ENCODE measurements at places on chromosomes 1 and 21. TPM values are rescaled to one million over a fixed set of nuclear protein-coding genes. Genes with fewer than 3 reads are reported as not detected.

The ZNF692 gene
- 8.1 TPM for polyA plus RNA-seq

The ADAM30 gene
- not detected for polyA plus RNA-seq

The PDE4B gene
- polyA plus RNA-seq: 1.9 TPM

The C1orf94 gene
- polyA plus RNA-seq: not detected

The HTR6 gene
- polyA plus RNA-seq: not detected

The CLIC4 gene
- polyA plus RNA-seq: 15.0 TPM

The SON gene
- polyA plus RNA-seq: 42.7 TPM

The BGLAP gene
- not detected for polyA plus RNA-seq

All from liver (tissue), 10 donors.